ENCODE measurements at places on chromosomes 1 and 21.

DNA sequence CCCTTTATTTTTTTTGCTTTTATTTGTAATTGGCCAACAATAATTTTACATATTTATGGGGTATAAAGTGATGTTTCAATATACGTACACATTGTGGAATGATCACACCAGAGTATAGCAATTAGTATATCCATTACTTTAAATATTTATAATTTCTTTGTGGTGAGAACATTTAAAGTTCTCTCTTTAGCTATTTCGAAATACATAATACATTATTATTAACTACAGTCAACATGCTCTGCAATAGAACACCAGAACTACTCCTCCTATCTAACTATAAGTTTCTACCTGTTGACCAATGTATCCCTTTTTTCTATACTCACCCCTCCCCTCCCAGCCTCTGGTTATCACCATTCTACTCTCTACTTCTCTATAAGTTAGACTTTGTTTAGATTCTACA is 77.4 kb downstream of the SCMH1 start:
- no peak for DNase-seq

DNA sequence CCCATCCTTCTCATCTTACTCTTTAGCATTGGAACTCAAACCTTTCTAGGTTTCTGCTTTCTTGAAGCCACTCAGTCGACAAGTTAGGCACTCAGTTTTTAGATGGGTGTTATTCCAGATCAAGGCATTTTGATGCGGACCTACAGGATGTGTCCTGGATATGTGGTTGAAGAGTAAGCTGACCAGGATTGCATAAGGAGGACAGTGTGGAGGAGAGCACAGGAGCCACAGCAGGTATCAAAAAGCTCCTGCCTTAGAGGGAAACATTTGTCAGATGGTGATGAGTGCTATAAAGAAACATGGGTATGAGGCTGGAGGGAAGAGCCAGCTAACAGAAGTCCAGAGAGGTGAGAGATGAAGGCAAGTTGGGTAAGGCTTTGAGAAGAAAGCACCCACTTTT is 33.9 kb upstream of the OPRD1 start:
- DNase-seq: no peak

GRCh38 chr1:180244840-180245239 is 14.8 kb downstream of the LHX4 start:
- DNase-seq: no peak

GRCh38 chr21:46598581-46599572 is 6.0 kb downstream of the S100B start:
- DNase-seq: no peak

DNA sequence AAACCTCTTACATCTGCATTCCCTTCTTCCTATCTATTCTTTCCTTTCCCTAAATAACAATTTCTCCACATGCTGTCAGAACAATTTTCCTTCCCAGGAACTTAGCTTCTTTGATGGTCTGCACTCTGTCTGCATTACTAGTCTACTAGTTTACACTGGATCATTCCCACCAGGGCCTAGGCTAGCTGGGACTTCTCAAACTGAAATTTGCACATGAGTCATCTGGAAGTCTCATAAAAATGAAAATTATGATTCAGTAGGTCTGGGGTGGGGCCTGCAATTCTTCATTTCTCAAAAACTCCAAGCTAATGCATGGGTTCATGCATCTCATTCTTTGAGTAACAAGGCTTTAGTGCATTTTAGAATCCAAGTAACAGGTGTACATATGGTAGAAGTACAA is 74.2 kb downstream of the GABPA start:
- DNase-seq: no peak

GRCh38 chr1:106232128-106232527 is 824.3 kb upstream of the PRMT6 start:
- no peak for DNase-seq

Measured in cortex of kidney (tissue), 1 donor.